ENCODE measurements at places on chromosomes 5 and 9. TPM values are rescaled to one million over a fixed set of nuclear protein-coding genes. Genes with fewer than 3 reads are reported as not detected.

C1QTNF2 gene
- total RNA-seq: 0.86 TPM

OCLN gene
- 0.26 TPM for total RNA-seq

SHOC1 gene
- not detected for total RNA-seq

SVEP1 gene
- total RNA-seq: 62.5 TPM

CARD19 gene
- 60.1 TPM for total RNA-seq

TRIM36 gene
- total RNA-seq: 0.09 TPM

PCDHB9 gene
- 0.16 TPM for total RNA-seq

SLC36A3 gene
- total RNA-seq: not detected

TMEM215 gene
- total RNA-seq: not detected

C9orf153 gene
- total RNA-seq: 0.32 TPM

LEAP2 gene
- total RNA-seq: 0.34 TPM

PLPP7 gene
- total RNA-seq: 1.7 TPM

PAEP gene
- not detected for total RNA-seq

PHF24 gene
- total RNA-seq: 0.16 TPM

TUSC1 gene
- 3.8 TPM for total RNA-seq

GTF3C4 gene
- 9.3 TPM for total RNA-seq

MSX2 gene
- total RNA-seq: 0.79 TPM

ZNF462 gene
- total RNA-seq: 14.0 TPM

WDR70 gene
- total RNA-seq: 32.0 TPM

PDE6A gene
- not detected for total RNA-seq

GABRA1 gene
- total RNA-seq: not detected
